ENCODE measurements at places on chromosomes 7 and 10.

DNA sequence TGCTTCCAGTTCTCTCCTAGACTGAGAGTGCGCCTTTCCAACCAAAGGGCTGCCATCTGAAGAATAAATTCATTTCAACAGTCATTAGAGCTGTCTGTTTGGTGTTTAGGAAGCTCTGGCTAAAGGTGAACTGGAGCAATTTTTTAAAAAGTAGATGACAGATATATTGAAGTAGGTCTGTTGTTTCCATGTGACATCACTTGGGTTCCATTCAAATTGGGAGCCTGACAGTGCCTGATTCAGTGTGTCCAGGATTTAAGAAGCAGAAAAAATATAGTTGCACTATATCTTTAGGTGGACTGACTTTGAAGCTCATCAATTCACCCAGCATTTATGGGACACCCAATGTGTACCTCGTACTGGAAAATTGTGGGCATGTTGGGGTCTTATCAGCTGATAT, 367.7 kb downstream of the BBS9 start:
- DNase-seq, result no peak

DNA sequence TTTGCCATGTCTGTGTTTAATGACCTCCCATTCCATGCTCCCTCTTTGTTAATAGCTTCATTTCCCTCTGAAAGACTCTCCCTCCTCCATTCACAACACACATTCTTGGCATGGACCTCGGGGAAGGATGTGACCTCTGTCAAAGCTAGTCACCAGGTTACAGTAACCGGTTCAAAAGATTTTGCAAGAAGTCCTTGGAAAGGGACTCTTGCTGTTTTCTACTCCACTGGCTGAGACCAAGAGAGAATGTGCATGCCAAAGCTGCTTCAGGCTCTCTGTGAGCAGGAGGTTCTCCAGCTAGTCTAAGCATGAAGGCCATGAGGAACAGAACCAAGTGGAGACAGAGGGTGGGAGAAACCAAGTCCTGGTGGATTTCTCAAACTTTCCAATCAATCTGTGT, 732.6 kb downstream of the CCSER2 start:
- no peak for DNase-seq

DNA sequence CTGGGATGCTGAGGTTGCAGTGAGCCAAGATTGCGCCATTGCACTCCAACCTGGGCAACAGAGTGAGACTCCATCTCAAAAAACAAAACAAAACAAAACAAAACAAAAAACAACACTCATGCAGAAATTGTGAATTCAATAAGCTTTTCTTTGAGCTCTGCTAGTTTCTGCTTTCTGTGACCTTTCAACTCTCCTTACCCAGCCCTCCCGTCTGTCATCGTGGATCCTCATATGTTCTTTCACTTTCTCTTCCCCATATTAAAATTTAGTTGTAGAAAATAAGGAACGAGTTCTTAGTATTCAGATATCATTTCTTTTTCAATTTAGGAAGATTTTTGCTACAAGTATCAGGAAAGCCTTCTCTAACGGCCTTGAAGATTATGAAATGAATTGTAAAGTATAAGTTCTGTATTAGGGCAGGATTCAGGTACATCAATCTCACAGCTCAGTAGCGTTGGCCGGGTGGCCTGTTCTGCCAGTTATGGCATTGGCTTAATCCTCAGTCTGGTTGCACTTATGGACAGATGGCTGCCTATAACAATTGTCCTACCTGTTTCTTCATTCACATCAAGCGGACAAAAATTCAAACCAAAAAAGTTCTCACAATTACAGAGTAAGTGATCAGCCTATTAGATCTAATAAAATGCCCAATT, 1167.0 kb downstream of the SORCS3 start:
- DNase-seq, result no peak

DNA sequence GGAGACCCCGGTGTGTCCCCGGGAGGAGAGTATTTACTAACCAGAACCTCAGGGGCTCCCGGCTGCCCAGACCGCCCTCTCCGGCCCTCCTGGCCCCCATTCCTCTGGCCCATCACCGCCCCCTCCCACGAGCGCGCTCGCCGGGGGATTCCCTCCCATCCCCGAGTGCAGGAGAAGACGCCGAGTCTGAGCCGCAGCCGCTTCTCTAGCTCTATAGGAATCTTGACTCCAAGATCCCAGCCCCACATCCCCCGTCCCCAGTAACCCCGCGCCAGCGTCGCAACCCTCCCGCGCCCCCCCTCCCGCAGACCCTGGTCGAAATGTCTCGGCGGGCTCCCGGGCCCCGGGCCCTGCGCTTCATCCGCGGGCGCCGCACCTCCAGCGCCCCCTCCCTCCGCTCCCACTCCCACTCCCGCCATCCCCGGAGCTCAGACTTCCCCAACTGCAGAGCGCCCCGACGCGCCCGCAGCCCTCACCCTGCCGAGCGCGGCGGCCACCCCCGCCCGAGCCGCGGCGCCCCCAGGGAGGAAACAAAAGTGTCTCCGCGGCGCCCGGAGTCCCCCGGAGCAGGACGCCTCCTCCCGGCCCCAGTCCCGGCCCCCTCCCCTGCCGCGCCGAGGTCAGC, 541 bp downstream of the ELMO1 start:
- DNase-seq, result no peak

DNA sequence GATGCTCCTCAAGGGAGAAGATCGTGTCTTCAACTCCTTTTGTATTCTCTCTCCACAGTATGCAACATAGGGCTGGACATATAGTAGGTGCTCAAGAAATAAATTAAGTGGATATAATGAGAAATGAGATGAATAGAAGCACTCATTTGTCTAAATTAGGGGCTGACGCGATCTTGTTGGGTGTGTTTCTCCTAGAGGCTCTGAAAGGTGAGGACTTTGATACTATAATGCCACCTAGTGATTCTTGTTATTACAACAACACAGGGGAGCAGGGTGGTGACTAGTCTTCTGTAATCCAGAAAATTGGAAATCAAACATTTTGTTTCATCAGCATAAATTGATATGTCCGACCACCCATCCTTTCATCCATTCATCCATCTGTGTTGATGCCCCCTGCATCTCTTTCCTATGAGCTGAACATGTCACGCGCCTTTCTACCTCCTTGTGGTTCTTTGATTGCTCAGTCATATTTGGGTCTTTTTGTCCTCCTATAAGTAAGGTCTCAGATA, 3.5 kb upstream of the CFAP58 start:
- peak; percentile 86 for DNase-seq

- no peak for DNase-seq
These were observed 17.3 kb downstream of the ACTR1A start for GRCh38 chr10:102485093-102485784.

DNA sequence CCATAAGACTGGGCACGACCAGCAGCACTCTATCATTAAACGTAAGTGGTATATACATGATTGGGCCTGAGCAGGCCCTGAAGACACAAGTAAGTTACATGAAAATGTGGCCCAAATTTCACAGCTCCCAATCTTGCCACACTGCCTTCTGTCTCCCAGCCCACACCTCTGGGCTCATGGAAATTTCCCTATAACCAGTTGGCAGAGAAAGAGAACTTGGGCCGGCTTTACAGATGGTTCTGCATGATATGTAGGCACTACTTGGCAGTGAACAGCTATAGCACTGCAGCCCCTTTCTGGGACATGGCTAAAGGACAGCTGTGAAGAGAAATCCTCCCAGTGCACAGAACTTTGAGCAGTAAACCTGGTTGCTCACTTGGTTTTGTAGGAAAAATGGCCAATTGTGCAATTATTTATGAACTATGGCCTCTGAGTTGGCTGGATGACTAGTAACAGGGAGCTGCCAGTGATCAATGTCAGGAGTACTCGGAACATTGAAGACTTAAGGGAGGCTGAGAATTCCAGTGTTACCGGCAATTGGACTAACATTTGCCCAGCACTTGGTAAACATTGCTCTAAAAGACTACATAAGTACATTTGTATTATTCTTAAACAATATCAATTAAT, 1006.6 kb upstream of the LRRN3 start:
- DNase-seq, result no peak

DNA sequence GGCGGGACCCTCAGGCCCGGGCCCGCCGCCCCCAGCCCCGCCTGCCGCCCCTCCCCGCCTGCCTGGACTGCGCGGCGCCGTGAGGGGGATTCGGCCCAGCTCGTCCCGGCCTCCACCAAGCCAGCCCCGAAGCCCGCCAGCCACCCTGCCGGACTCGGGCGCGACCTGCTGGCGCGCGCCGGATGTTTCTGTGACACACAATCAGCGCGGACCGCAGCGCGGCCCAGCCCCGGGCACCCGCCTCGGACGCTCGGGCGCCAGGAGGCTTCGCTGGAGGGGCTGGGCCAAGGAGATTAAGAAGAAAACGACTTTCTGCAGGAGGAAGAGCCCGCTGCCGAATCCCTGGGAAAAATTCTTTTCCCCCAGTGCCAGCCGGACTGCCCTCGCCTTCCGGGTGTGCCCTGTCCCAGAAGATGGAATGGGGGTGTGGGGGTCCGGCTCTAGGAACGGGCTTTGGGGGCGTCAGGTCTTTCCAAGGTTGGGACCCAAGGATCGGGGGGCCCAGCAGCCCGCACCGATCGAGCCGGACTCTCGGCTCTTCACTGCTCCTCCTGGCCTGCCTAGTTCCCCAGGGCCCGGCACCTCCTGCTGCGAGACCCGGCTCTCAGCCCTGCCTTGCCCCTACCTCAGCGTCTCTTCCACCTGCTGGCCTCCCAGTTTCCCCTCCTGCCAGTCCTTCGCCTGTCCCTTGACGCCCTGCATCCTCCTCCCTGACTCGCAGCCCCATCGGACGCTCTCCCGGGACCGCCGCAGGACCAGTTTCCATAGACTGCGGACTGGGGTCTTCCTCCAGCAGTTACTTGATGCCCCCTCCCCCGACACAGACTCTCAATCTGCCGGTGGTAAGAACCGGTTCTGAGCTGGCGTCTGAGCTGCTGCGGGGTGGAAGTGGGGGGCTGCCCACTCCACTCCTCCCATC, 82.7 kb downstream of the PAX2 start:
- DNase-seq, result no peak

GRCh38 chr10:73931767-73932619, 21.1 kb downstream of the PLAU start:
- no peak for DNase-seq

- DNase-seq, result no peak
These were observed 7.7 kb downstream of the ZNF33B start for GRCh38 chr10:42630537-42631134.

DNA sequence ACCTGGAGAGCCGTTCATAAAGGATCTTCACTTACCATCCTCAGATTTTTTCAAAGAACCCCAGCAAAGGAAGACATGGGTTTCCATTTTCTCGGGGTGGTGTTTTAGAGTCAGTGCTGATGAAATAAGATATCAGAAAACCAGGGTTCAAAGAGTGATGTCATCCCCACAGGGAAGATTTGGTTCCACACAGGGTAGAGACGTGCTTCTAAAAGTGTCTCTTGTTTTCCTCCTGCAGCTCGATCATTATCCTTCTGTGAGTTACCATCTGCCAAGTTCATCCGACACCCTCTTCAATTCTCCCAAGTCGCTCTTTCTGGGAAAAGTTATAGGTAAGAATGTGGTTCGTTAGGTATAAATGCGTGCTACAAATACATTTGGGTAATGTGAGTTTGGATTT, 323.8 kb upstream of the C7orf33 start:
- no peak for DNase-seq

- no peak for DNase-seq
These were observed 215.8 kb downstream of the MLLT10 start for GRCh38 chr10:21749788-21750187.

GRCh38 chr10:49384268-49384953, 11.5 kb downstream of the DRGX start:
- DNase-seq, result no peak

DNA sequence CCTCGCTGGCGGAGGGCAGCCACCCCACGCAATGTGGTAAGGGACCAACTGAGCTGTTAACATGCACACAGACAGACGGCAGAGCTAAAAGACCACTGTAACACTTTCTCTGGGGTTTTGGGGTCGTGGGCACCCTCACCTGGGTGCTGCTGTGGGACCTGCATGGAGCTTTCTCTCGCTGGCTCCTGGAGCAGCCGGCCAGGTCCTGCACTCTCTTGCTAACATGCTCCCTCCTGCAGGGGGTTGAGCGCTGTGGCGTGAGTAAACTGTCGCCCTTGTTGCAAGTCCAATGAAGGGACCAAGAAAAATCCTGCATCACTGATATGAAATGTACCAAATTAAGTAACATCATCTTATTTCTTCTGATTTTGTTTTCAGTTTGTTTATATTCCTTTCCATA, 92.0 kb downstream of the ADK start:
- no peak for DNase-seq

- peak; percentile 97 for DNase-seq
These were observed 25.1 kb upstream of the ZRANB1 start for GRCh38 chr10:124916585-124917427.

GRCh38 chr7:46600340-46600739, 679.3 kb upstream of the IGFBP3 start:
- no peak for DNase-seq

DNA sequence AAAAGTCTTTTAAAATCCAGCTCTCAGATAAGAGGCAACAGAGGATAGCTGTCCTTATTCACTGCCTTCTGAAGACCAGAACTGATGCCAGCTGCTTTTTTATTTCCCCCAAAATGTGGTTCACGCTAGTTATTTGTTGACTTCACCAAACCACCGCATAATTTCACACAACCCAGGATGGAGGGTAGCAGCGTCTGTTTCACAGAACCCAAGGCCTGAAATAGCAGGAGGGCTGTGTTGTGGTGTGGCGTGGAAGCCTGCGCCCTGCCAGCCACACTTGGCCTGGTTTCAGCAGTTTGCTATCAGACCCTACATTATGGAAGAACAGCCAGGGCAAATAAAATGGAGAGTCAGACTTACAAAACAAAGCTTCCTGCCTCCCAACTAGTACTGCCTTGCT, 155.4 kb downstream of the DYNC1I1 start:
- no peak for DNase-seq

DNA sequence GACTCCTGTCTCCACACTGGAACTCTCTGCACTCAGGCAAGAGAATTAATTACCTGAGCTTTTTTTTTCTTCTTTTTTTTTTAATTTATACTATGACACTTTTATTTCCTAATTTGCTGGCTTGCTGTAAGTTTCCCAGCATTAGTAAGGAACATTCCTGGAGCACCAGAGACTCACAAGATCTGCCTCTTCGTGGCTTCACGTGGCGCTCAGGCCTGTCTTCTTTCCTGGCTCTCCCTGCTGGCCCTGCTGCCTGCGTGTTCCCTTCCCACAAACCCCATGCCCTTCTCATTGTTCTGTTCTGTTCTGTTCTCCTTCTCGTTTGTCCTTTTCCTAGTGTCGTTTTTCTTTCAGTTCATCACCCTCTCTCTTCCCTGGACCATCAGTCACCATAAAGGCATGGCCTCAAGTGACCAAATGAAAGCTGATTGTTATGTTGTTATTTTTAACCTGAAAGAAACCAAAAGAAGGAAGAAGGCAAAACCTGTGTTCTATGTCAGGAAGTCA, 591.6 kb upstream of the PFKP start:
- DNase-seq, result no peak

- DNase-seq, result no peak
These were observed 401 bp downstream of the LRRC27 start for GRCh38 chr10:132332433-132332754.

DNA sequence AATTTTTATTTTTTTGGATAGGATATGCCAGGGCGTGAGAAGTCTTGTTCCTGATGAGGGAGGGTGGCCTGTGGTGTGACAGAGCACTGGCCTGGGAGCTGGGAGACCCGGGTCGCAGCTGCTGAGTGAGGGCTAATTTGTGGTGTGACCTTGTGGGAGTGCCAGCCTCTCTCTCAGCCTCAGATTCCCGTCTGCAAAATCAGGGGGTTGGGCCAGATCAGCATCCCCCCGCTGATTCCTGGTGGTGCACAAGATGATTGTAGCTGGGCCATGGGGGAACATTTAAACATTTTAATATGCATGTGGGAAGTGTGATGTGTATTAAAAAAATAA, 14.9 kb downstream of the TSPAN15 start:
- no peak for DNase-seq

Data from hematopoietic multipotent progenitor cell treated with erythropoietin and hydrocortisone succinate and interleukin-3 and kit ligand, for 15 days (in vitro differentiated cells).